ENCODE measurements at places on chromosomes 16 and 17.

DNA sequence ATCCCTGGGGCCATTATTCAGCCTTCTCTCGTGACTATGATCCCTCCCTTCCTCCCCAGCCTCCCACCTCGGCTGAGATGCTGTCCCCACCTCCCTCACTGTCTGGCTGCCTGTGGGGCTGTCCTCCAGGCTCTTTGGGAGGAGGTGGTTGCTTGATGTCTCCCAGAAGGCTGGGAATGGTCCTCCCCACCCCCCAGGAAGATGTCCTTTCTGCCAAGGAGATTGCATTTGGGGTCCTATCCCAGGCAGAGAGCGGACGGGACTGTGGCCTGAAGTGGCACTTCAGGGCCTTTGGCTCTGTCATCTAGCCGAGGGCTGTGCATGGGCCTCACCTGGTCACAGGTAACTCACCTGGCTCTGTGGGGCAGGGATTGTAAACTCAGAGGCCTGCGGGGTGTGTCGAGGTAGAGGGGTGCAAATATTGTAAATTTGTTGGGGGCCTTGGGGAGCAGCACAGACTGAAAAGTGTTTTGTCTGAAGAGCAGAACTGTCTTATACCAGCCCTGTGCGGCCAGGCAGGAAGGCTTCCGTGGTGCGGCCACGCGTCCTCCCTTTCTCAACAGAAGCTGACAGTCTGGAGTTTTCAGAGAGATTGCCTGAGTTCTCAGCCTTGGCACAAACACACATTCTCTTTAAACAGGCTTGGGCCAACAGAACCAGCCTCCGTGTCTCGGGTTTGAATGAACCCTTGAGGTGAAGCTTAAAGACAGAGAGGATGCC lies 177.9 kb downstream of the SEC14L1 start:
- no peak for DNase-seq

- no peak for DNase-seq
Observed at GRCh38 chr17:40190197-40191021, 13.1 kb downstream of the RAPGEFL1 start.

GRCh38 chr17:13510062-13510461 lies 91.7 kb downstream of the HS3ST3A1 start:
- DNase-seq = no peak

- DNase-seq = no peak
Observed at GRCh38 chr16:80778703-80779102, 25.7 kb downstream of the CDYL2 start.

- no peak for DNase-seq
Observed at GRCh38 chr16:1258225-1258600, 2.3 kb downstream of the TPSD1 start.

DNA sequence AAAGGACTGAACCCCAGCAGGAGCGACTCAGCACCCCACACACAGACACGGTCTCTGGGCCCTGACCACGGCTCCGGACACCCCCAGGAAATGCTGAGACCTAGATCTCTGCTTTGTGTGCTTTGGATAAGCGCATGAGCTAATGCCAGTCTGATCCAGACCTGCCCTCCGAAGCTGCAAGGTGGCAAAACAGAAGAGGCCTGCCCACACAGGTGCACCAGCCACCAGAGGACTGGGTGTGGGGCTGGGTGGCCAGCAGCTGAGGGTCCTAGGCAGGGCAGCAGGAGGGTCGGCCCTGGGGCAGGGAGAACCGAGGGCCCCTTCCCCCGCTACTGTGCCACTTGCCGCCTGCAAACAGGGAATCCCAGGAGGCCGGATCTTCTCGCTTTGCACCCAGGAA lies 30.7 kb upstream of the EIF1 start:
- DNase-seq = no peak

- DNase-seq = no peak
Observed at GRCh38 chr17:64217249-64217691, 45.8 kb downstream of the TEX2 start.

DNA sequence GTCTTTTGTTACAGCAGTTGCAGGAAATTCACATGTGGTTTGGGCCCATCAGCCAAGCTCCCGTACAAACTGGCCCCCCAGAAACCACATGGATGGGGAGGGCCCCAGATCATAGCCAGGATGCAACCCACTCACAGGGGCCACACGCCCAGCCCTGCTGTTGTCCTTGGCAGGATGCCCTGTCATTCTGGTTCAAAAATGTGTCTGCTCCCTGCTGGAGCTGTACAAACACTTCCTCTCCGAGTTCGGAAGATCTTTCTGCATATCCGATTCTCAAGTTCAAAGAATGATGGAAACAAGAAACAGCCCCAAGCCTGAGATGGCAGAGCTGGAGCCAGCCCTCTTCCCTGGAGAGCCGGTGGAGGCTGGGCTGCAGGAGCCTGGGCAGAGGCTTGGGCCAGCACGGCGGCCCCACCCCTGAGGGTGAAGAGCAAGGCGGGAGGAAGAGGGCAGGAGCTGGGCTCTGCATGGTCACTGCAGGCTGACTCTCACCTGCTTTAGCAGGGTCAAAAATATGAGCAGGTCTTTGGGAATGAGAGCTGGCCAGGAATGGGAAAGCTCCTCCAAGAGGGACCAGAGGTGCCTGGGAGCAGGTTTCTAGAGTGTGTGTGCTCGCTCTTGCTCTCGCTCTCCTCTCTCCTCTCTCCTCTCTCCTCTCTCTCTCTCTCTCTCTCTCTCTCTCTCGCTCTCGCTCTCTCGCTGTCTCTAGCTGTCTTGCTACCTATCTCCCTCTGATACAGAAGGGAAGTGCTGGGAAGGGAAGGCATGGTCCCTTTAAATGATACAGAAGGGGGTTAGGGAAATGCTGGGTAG lies 34.7 kb upstream of the ENPP7 start:
- no peak for DNase-seq

GRCh38 chr17:59832883-59833379 lies 59.8 kb downstream of the TUBD1 start:
- no peak for DNase-seq

GRCh38 chr17:10614536-10615155 lies 42.5 kb downstream of the MYH3 start:
- DNase-seq = peak; percentile 62

DNA sequence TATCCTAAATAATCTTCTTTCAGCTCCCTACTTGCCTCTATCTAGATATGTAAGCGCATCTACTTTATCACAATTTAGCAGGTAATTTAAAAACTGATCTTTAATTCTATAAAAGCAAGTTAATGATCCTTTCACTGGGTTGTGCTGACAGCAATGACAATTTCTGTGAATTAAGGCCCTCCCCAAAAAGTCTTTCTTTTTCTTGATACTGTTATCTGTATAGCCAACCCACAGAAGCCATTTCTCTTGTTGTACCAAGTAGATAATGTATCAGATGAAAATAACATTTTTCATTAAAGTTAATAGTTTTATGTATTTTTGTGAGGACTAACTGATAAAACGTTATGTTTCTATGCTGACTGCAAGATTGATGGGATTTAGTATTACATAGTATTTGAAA lies 3.8 kb downstream of the ZPBP2 start:
- no peak for DNase-seq

- DNase-seq = no peak
Observed at GRCh38 chr17:80890921-80891396, 100.7 kb upstream of the CHMP6 start.

DNA sequence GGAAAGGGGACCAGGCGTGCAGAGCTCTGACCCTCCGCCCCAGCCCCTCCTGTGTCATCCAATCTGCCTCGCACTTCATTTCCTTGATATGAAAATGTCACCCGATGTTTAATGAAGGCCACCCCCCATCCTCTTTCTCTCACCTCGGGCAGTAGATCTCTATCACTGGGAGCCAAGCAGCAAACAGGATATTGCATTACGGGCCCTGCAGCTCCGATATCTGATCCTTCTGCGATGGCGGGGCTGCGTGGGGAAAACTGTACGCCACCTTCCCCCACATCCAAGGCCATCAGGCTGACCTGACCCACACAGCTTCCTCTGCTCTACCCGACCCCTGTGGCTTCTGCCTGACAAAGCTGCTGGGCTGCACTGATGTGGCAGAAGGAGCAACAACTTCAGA lies 74.9 kb downstream of the DYNLRB2 start:
- no peak for DNase-seq

DNA sequence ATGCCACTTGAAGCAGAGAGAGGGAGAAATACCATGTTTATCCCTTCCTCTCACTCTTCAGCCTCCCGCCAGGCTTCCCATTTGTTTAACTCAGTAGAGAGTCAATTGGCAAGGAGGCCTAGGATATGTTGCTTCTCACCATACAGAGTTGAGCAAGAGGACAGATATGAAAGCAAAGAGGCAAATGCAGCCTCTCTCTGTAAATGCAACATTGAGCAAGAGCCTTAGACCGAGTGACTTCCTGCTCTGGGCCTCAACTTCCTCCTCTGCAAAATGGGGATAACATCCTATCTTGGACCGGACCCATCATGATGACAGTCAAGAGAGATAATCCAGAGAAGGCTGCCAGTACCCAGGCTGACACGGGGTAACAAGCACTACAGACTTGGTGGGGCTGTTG lies 36.8 kb downstream of the SOCS1 start:
- no peak for DNase-seq

DNA sequence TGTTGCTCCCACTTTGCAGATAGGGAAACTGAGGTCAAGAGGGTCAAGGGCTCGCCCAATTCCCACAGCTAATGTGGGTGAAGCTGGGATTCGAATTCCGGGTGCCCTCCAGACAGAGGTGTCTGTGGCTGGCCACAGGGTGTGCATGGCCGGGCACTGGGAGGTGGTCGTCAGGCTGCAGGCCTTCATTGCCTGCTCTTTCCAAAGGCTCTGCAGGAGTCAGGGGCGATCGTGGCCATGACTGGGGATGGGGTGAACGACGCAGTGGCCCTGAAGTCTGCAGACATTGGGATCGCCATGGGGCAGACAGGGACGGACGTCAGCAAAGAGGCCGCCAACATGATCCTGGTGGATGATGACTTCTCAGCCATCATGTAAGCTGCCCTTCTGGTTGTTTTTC lies 49.8 kb downstream of the MEAK7 start:
- peak; percentile 17 for DNase-seq

DNA sequence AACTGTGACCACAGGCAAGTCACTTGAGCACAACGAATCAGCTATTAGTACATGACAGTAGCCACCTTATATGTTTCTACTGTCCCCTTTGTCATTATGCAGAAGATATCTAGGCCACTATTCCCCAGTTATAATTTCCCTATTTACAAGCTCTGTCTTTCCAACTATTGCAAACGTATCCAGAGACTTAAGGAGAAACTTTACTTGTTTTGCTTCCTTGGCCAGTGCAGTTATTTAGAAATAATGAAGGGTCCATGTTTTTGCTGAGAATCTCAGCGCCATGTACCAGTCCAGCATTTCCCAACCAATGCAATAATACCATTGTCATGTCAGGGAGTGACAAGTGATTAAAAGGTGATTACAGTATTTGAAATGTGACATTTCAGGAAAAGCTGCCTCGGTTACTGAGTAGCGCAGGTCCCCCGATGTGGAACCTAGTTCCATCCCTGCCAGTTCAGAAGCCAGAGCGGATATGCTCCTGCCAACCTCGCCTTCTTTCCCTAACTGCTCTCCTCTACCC lies 743 bp downstream of the ZNF624 start:
- no peak for DNase-seq

- no peak for DNase-seq
Observed at GRCh38 chr16:22250522-22250921, 44.4 kb downstream of the EEF2K start.

GRCh38 chr16:65201511-65201910 lies 79.6 kb upstream of the CDH11 start:
- DNase-seq = no peak

GRCh38 chr16:57708168-57708567 lies 13.6 kb downstream of the DRC7 start:
- no peak for DNase-seq

- no peak for DNase-seq
Observed at GRCh38 chr16:85313526-85314301, 201.4 kb upstream of the CIBAR2 start.

- DNase-seq = no peak
Observed at GRCh38 chr17:32158870-32159585, 16.7 kb downstream of the RHOT1 start.

DNA sequence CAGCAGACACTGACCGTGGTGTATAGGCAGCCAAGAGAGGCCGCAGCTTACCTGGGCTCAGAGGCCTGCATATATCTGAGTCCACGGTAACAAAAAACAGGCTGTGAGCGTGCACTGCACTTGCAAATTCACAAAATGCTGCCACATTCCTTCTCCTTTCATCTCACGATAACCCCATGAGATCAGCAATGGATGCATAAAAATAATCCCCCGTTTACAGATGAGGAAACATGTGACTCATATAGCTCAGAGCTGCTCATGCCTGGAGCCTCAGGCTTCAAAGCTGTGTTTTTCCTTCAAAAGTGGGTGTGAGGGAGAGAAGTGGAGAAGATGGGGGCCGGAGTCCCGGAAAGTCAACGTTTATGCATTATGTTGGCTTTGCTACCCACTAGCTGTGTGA lies 118.3 kb upstream of the FOXF1 start:
- no peak for DNase-seq

- peak; percentile 83 for DNase-seq
Observed at GRCh38 chr16:72124761-72125634, 31.4 kb downstream of the DHX38 start.

DNA sequence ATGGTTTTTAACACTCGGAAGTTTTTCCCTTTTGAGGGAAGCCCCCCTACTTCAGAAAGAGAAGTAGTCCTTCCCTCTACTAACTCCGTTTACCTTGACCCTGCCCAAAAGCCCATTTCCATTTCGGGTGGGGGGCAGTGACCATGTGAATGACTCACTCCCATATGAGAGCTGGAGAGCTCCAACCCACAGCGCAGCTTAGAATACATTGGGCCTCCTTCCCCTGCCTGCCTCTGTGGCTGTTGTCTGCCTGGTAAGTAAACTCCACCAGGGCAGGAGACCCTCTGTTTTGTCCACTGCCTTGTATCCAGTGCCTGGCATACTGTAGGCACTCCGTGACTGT lies 985 bp downstream of the SGSM2 start:
- no peak for DNase-seq

- no peak for DNase-seq
Observed at GRCh38 chr17:11636771-11637170, 38.5 kb downstream of the DNAH9 start.

- no peak for DNase-seq
Observed at GRCh38 chr17:49229805-49230600, 584 bp downstream of the PHOSPHO1 start.

DNA sequence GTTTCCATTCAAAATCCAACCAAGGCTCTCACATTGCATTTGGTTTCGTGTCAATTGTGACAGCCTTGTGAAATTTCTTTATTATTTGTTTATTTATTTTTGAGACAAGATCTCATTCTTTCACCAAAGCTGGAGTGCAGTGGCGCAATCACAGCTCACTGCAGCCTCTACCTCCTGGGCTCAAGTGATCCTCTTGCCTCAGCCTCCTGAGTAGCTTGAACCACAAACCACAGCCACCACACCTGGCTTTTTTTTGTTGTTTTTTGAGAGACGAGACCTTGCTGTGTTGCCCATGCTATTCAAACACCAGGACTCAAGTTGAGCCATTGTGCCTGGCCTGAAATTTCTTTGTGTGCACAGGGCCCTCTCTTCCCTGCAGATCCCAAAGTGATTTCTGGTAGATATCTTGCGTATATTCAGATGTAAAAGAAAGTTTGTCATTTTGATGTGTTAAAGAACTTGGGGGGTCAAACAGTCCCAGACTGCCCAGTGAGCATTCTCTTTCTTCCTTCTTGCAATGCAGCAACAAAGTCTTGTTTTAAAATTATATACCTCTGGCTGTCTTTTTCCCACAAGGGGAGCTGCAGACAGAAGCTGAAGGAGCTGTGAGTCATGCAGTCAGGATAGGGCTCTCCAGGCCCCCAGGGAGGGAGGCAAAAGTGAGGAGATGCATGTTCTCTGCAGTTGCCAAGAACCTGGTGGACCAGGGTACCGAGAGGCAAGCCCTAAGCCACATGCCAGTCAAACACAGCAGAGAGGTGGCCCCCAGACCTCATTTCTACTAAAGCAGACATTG lies 15.5 kb upstream of the USP22 start:
- no peak for DNase-seq

- DNase-seq = no peak
Observed at GRCh38 chr17:17767154-17767869, 69.5 kb downstream of the SREBF1 start.

Data from activated CD8-positive, alpha-beta memory T cell treated with anti-CD3 and anti-CD28 coated beads for 24 hours (primary cell).